ENCODE measurements at places on chromosomes 3 and 15.

GRCh38 chr3:160755776-160756304 lies at the start of gene PPM1L:
Gene PPM1L, plus strand, starts transcription at chr3:160756231.
- no peak for DNase-seq

GRCh38 chr3:177418787-177419186 lies 221.5 kb upstream of the TBL1XR1 start:
- DNase-seq = no peak

DNA sequence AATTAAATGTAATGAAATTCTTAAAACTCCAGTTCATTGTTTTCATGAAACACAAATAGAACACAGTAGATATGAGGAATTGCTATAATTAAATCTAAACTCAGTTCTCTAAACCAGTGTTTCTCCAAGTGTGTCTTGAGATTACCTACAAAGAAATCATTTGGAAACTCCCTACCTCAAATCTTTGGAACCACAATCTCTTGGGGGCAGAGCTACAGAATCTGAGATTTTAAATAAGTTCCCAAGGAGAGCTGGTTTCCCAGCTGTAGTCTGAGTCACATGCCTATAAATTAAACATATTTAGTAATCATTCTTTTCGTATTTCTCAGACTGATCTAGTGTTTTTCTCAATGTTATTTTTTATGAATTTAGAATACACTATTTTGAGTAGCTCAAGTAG lies 17.0 kb upstream of the ACTC1 start:
- DNase-seq = no peak

DNA sequence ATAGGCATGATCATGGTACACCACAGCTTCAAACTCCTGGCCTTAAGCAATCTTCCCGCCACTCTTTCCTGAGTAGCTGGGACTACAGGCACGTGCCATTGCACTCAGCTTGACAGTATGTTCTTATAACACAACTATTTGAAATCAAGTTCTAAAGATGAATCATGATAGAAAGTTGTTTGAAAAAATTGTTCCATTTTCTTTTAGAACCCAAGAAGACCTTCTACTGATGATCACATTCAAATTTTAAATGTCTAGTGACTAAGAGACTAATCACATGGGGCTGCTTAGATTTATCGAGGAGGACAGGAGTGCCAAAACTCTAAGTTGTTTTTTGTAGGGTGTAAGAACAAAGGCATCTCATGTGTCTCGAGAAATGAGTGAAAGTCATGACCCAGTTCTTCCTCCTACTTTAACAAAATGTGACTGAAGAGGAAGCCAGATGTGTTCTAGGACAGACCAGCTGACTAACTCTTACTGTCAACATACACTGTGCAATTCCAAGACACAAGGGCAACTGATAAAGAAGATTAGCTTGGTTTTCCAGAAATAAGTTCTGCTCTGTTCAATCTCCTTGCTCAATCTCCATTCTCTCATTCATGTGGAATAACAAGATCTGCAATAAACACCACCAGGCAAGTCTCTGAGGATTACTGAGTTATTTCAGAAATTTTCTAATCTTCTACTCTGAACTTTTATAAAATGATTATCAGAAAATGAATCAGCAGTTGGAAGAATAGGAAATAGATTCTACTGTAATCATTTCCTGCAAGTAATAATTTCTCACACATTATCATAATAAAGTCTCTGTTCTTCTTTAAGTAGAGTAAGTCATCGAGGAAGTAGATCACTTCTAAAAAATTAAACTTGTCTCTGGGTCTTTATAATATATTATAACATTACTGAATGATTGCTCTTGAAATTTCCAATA lies 122.6 kb upstream of the CCNL1 start:
- no peak for DNase-seq

DNA sequence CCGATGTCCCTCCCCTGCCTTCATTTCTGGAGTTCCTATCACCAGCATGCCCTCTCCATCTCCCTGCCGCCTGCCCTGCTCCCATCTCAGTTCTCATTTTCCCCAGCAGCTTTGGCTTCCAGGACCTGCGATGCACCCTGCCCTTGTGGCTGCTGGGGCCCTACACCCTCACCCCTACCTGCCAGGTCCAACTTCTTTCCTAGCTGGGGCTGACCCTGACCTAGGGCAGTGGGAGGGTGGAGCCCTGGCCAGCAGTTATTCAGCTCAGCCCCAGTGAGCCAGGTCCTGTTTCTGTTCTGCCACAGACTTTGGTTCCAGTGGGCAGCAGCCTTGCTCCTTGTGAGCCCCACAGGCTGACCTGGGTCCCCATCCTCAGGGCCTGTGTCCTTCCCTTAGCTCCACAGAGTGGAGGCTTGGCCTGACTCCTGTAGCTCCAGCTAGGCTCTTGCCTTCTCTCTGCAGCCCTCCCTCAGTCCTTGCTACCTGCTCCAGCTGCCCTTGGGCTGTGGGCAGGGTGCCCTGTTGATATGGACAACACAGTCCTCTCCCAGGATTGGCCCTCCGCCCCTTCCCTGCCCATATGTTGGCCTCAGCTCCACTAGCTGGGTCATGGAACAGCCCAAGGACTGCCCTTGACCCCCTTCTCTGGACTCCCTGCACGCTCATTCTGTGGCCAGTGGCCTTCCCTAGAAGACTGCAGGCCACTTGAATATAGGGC lies 34.7 kb upstream of the PDE8A start:
- DNase-seq = no peak

DNA sequence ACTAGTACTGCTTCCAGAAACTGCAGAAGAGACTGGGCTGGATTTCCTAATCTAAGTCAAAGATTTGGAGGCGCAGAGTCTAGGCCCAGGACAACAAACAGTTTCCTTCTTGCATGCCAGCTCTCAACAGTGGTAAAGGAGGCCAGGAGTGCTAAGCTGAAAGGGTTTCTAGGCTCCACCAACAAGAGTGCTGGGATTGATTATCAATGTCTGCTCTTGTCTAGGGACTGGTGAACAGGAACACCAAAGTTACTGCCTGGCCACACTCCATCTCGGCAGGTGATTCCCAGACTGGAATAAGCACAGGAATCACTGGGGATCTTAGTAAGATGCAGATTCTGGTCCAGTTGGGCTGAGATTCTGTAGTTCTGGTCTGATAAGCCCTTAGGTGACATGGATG lies 22.8 kb upstream of the FGD5 start:
- DNase-seq = no peak

- no peak for DNase-seq
These were observed 62.0 kb downstream of the TLE3 start for GRCh38 chr15:70035719-70036077.

DNA sequence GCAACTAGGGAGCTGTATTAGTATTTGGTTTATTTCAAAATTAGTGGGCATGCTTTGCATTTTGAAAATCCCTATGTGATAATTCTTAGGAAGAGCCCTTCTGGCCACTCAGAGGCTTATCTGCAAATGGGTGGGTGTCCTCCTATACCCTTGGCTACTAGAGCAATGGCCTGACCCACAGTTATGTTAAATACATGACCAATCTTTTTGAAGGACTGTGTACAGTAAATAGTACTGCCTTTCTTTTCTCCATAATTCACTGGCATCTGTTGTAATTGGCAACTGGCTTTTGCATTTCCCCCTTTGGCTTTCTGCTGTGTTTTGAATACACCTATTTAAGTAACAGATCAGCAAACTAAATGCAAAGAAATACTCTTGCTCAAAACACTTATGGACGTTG lies 175.4 kb downstream of the ANXA2 start:
- DNase-seq = no peak

GRCh38 chr3:3125977-3126376 lies 763 bp upstream of the TRNT1 start:
- no peak for DNase-seq

DNA sequence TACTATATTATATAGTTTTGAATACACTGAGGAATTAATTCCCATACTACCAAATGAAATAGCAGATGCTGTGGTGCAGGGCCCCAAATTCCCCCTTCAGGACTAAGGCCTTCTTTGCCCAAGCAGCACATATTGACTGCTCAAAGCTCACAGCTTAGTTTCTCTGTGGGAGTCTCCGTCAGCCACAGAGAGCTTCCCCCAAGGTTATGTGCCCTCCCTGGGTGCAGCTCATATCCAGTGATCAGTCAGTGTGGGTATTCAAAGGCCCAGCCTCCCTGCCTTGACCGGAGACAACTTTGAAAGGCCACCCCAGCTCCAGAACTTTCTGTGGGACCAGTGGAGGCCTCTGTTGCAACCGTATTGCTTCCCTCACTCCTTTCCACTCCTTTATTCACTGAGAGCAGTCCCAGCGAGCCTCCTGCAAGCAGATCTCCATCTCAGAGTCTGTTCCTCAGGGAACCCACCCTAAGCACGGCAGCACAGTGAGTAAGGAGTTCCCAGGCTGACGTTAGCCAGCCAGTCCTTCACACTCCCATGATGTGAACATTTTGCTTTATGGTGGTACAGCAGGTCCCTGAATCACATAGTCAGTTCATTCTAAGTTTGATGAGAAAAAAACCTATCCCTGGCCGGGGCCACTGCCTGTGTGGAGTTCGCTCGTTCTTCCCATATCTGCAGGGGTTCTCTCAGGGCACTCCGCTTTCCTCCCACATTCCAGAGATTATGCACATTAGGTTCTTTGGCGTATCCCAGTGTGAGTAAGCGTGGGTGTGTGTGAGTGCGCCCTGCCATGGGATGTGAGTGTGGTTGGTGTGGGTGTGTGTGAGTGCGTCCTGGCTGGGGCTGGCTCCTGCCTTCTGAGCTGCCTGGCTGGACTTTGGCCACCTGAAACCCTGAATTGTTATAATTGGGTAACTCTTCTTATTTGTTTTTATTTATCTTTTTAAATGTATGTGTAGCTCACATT lies 64.4 kb upstream of the PPARG start:
- DNase-seq = no peak

- DNase-seq = no peak
These were observed 18.5 kb downstream of the NPHP3 start for GRCh38 chr3:132703733-132704132.

- DNase-seq = no peak
These were observed 950 bp upstream of the CNTN4 start for GRCh38 chr3:2097641-2098191.

GRCh38 chr15:52228921-52229320 lies 37.7 kb upstream of the GNB5 start:
- DNase-seq = no peak

- DNase-seq = no peak
These were observed 12.1 kb downstream of the SNAP23 start for GRCh38 chr15:42507514-42507913.

DNA sequence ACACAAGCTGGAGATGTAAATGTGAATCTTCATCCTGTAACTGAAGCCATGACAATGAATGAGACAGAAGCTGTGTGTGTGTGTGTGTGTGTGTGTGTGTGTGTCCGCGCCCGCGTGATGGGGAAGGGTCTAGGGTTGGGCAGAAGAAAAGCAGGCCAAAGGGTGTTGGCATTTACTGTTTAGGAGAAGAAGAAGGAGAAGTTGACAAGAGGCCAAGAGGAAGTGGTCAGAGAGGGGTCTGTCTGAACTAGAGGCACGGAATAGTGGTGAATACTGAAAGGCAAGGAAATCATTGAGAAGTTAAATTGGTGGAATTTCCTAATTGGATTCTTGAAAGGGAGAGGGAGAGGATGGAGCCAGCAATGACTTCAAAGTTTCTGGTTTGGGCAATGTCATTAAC lies 5.6 kb upstream of the NCEH1 start:
- no peak for DNase-seq

- no peak for DNase-seq
These were observed 80.7 kb upstream of the ZNF280D start for GRCh38 chr15:56813995-56814394.

GRCh38 chr3:39712413-39713048 lies 96.9 kb upstream of the MYRIP start:
- no peak for DNase-seq

- DNase-seq = no peak
These were observed 1.4 kb upstream of the KBTBD8 start for GRCh38 chr3:66996696-66997095.

DNA sequence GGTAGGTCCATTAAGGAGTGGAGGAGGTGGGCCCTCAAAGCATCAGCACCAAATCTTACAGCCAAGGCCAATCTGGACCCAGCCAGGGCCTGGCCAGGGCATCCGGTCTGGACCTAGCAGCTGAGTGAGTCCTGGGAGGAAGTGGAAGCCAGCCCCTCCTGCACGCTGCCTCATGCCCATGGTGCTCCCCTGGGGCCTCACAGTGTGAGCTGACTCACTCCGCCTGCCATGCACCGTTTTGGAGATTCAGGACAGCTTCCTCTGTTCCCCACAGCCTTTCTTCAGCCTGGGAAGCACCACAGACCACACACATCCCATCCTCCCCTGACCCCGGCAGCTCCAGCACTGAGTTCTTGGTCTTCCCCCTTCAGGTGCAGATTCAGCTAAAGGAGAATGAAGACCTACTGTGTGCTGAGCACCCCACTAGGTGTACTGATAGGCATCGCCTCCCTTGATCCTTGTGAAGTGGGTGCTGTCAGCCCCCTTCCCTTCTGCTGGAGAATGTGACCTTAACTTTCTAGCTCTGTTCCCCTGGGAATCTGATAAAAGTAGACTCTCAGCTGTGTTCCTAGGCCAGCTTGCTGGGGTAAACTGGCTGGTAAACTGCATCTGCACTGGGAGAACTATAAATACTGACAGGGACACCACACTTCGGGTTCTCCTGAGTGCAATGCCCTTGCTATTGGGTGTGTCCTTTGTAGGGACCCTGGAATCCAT lies 36.8 kb upstream of the SEC13 start:
- DNase-seq = no peak

DNA sequence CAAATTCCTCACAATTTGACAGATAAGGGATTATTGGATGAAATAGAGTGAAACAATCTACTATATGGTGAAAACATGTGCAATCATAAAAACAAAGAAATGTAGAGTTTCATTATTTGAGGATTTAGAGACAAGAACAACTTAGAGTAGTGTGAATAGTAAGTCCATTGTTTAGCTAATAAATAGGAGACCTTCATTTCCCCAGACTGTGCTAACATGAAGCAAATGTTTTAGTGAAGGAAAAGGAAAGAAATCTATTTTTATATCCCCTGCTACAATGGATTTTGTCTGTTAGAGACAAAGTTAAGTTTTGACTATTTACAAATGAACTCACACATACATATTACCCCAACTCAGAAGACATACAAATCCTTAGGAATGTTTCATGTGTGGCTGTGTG lies 77.8 kb downstream of the EFL1 start:
- no peak for DNase-seq

DNA sequence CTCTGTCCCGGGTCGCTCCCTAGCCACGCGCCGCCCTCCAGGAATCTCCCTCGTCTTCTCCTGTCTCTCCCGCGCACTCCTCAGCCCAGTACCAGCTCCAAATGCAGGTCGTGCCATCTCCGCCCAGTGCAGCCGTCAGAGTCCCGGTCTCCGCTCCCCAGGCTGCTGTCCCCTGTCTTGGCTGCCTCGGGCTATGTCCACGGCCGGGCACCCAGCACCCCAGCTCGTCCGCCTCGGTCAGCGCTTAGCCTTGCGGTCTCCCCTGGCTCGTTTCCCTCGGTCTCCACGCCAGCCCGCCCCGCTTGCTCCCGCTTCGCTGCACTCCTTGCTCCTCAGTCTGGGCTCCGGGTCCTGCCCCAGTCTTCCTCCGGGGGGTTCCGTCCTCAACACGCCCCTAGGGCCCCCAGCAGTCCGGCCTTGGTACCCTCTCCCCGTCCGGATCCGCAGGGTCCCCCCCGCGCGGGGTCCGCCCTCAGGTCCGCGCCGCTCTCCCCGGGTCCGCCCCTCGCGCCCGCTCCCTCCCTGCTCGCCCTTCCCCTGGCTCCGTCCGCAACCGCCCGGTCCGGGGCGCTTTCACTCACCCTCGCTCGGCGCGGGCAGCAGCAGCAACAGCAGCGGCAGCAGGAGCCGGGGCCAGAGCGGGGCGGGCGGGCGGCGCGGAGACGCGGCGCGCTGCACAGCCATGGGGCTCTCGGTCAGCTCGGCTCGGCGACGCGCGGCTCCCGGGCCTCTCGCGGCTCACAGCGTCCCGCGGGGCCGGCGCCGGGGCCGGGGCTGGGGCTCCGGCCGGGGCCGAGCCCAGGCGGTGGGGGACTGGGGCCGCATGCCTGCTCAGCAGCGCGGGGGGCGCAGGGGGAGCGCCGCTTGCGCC lies 462 bp downstream of the IGDCC3 start:
- DNase-seq = no peak
